ENCODE measurements at places on chromosomes 1 and 21.

DNA sequence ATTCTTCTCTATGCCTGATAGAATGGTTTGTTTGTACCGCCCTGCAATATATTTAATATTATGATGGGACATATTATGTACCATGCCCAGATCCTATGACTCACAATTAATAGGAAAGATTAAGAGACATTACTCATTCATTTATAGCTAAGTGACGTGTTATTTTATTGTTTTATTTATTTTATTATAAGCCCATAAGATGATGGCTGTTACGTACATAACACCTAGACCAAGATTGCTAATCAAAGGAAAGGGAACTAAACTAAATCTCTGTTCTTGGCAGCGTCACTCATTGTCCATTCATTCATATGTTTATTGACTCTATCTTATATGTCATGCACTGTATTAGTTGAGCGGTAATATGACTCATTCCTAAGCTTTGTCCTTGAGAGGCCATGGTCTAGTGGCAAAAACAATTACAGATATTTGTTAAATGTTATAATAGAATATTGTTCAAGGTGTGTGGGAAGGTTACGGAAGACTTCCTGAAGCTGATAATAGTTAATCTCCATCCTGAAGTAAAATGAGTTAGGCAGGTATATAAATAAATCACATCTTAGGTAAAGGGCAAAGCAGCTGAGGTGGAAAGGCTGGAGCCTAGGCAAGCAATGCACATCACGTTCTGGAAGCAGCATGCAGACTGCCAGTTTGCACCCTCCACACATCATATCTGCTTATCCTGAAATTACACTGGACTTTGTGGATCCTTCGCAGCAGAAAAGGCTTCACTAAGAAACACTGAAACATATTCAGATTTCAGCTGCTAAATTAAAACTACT is 16.6 kb upstream of the CD55 start:
- DNase-seq = no peak

DNA sequence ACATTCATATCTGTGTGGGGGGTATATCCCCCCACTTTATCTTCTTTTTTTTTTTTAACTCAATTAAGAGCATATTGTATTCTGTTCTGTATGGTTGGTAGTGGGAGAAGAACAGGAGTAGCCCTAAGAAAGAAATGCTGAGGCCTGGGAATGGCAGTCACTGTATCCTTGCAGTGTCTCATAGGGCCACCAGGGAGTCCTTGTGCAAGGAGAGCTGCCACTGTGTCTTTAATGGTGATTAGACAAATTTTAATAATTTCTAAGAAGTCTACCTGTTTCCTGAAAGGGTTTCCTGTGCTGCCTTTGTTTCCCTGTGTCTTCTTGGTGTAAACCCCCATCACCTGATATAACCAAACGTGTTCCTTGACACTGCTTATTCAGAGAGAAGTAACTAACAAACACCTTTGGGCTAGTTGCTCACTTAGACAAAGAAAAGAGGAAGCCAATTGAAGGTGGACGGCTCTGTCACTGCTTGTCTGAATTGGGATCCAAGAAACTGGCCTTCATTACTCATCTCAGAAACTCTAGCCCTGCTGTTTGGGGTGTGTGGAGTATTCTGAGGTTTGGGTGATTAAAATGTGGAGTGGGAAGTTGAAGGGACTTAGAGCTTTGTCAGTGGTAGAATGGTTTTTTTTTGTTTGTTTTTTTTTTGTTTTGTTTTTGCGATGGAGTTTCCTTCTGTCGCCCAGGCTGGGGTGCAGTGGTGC is 15.2 kb downstream of the GIPC2 start:
- DNase-seq = no peak

DNA sequence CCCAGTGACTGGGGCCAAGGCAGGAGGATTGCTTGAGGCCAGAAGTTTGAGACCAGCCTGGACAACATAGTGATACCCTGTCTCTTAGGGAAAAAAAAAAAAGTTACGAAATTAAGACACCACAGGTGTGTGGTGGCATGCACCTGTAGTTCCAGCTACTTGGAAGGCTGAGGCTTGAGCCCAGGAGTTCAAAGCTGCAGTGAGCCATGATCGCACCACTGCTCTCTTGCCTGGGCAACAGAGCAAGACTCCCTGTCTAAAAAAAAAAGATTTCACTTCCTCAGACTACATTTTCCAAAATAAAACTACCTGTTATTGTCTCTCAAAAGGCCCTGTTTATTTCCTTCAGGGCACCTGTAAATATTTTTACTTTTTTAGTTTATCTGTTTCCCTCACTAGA is 4.7 kb upstream of the STK40 start:
- no peak for DNase-seq

GRCh38 chr1:91672601-91673161 is 172.0 kb downstream of the CDC7 start:
- DNase-seq = no peak

GRCh38 chr1:225777058-225777582 is 506 bp upstream of the SRP9 start:
- DNase-seq = no peak

DNA sequence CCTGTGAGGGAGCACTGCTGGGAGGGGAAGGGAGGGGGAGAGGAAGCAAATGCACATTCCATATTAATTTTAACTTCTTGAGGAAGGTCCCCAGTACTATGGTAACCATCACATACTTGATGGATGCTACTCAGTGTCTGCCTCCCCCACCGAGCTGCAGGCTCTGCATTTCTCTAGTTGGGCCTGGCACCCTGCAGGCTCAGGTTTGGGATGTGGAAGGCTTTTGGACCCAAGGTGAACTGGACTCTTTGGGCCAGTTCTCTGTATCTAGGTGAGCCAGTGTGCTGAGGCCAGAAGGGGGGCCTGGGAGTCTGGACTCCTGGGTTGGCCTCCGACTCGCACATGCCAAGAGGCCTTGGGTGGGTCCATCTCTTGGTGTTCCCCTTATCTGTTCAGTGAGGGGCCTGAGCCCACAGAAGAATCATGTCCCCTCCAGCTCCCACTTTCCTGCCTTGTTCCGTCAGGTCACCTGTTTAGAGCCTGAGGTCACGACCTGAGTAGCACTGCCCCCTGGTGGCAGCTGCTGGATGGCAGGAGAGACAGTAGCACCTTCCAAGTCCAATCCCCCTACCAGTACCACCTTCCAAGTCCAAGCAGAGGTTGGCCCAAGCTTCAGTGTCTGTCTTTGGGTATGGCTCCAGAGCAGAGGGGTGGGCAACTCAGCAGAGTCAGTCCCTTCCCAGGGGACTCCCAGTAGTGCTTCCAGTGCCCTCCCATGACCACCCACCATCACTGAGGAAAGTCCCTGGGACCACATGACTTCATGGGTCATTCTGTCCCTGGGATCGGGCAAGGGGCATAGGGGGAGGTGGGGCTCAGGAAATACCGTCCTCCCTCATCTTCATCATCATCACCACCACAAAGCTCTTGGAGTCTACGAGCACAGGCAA is 241.8 kb downstream of the TRABD2B start:
- DNase-seq = peak; percentile 32

GRCh38 chr1:64505944-64506655 is 36.2 kb downstream of the CACHD1 start:
- no peak for DNase-seq

GRCh38 chr1:88701275-88701674 is 17.2 kb downstream of the PKN2 start:
- DNase-seq = no peak

DNA sequence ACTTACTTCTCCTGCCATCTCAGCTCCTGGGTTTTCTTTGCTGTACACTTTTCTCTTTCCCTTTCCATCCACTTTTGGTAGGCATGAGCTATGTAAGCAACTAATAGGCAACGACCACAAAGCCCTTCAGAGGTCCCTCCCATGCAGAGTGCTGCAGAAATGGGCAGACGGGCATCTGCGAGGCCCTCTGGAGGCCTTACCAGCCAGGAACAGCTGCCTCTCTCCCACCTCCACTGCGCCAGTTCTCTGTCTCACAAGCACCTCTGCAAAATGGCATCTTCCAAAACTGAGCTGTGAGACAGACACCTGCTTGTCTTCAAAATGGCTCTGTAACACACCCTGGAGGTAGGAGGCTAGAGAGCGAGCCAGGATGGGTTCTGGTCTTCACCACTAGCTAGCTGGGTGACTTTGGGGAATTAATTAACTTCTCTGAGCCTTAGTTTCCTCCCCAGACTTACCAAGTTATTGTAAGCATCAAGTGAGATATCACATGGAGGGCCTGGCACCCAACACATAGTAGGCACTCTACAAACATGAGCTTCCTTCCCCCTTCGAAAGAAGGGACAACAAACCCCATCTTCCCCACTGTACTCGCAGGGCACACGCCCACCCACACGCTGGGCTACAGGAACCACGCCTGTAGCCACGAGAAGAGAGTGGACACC is 62.0 kb downstream of the BCAR3 start:
- DNase-seq = no peak

DNA sequence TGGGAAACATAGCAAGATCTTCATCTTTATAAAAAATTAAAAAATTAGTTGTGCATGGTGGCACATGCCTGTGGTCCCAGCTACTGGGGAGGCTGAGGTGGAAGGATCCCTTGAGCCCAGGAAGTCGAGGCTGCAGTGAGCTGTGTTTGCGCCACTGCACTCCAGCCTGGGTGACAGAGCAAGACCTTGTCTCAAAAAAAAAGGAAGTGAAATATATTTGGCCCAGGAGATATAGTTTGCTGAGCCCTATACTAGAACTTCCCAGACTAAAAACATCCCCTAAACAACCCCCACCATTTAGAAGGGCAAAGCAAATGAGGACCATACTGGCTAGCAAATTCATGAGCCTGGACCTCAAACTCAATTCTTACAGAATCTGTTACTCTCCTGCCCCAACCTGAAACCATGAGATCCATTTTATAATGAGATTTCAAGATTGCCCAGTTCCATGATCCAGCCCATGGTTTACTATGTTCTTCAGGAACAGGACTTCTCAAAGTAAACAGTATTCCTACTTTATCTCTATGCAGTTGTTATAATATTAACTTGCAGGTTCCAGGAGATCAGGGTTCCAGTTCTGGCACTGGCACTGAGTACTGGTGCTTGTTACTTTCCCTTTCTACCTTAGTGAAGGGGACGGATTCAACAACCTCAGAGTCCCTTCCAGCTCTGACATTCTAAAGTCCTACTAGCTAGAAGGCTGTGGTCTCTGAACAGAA is 48.9 kb upstream of the TADA1 start:
- DNase-seq = no peak

- DNase-seq = no peak
These were observed 27.8 kb upstream of the CCSAP start for GRCh38 chr1:229370601-229371021.

- DNase-seq = no peak
These were observed 38.0 kb upstream of the PPP2R5A start for GRCh38 chr1:212247179-212247721.

GRCh38 chr1:119595168-119595567 is 52.9 kb downstream of the ZNF697 start:
- DNase-seq = no peak

DNA sequence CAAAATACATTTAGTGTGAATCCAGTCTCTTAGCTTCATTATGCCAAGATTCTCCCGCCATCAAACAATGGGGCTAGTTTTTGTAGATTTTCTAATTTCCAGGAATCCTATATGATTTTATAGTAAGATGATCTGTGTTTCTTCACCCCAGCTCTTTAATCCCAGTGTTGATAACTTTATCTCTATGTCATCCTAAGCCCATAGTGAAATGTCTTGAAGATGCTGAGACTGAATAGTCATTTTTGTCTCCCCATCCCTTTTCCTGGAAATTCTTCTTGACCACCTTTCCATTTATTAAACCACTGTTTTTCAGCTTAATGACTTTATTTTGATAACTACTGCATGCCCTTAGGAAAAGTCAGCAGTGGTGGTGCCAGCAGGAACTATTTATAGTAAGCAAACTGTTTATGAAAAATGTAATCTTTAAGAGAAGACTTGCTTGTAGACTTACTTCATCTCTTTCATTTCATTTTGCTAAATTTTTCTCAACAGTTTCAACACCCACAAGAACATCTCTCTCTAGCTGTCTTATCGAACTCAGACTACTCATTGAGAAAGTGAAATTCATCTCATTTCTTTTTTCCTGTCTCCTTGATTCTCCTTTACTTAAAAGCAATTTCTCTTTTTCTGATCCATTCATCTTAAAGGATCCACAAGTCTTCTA is 116.6 kb downstream of the NTMT2 start:
- DNase-seq = no peak

- DNase-seq = peak; percentile 55
These were observed at the start of gene EFNA3 for GRCh38 chr1:155078469-155079209. TSS of gene EFNA3 (plus strand) at chr1:155078837. CDS start at chr1:155078942, 105 bp downstream.

GRCh38 chr1:25572708-25573590 is 29.5 kb downstream of the LDLRAP1 start:
- DNase-seq = peak; percentile 42

DNA sequence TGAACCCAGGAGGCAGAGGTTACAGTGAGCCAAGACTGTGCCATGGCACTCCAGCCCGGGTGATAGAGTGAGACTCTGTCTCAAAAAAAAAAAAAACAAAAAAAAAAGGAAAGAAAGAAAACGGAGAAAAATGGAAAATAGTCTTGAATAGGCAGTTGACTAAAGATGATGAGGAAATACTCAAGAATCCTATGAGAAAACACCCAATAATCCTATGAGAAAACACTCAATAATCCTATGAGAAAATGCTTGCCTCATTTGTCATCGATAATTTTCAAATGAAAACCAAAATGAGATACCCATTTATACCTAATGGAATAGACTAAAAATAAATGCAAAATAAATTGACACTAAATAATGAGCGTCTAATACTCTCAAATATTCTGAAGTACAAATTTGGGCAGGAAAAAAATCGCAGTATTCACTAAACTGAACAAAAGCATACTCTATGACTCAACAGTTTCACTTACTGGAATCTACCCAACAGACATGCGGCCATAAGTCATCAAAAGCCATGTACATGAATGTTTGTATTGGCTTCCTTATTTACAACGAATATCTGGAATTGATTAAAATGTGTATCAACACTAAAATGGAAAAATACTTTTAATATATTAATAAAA is 733.9 kb upstream of the CHRM3 start:
- DNase-seq = no peak

GRCh38 chr1:200116324-200116723 is 88.8 kb downstream of the NR5A2 start:
- DNase-seq = no peak

- DNase-seq = peak; percentile 19
These were observed 1.4 kb downstream of the TRAPPC10 start for GRCh38 chr21:44013380-44014088.

- DNase-seq = no peak
These were observed 229.7 kb downstream of the RERE start for GRCh38 chr1:8587784-8588183.
